ENCODE measurements at places on chromosomes 16 and 17.

DNA sequence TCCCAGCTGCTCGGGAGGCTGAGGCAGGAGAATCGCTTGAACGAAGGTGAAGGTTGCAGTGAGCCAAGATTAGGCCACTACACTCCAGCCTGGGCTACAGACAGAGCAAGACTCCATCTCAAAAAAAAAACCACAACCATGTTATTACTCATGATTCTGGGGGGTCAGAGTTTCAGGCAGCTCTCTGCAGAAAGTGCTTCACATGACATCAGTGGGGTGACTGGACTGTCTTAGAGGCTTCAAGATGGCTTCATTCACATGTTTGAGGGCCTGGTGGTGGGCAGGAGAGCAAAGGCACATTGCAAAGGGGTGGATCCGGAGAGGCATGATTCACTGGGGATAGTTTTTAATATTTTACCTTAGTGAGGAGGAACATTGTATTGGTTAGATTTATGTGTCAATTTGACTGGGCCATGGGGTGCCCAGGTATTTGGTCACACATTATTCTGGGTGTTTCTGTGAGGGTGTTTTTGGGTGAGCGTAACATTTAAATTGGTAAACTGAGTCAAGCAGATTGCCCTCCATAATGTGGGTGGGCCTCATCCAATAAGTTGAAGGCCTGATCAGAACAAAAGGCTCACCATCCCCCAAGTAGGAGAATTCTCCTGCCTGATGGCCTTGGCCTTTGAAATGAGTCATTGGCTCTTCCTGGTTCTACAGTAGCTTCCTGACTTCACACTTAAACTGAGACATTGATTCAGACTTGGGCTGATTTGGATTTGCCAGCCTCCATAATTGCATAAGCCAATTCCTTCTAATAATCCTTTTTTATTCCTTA, 109.8 kb downstream of the GOSR1 start:
- DNase-seq, result no peak

DNA sequence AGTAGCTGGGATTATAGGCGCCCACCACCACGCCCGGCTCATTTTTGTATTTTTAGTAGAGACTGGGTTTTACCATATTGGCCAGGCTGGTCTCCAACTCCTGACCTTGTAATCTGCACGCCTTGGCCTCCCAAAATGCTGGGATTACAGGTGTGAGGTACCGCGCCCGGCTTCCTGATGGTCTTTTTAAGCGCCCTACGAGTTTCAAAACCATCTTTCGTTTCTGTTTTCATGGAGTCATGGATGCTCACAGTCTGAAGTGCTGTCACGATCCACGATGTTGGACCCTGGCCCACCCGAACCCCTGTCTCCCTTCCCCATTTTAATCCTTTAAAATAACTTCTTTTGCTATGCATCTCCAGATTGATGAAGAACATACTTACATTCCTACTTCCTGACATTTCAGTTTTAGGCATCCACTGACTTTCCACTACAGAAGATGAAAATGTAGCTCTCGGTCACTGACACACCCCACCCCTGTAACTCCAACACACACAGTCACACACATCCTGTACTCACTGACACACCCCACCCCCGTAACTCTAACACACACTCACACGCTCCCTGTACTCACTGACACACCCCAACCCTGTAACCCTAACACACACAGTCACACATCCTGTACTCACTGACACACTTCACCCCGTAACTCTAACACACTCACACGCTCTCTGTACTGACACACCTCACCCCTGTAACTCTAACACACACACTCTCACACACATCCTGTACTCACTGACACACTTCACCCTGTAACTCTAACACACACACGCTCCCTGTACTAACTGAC, 22.6 kb upstream of the WDR45B start:
- DNase-seq, result no peak

GRCh38 chr17:40615068-40615840, 32.4 kb downstream of the SMARCE1 start:
- DNase-seq, result peak; percentile 30

GRCh38 chr17:27458524-27458908, 2.3 kb downstream of the KSR1 start:
- no peak for DNase-seq

Data from NT2/D1 (cell line).